ENCODE measurements at places on chromosomes 3 and 15. TPM values are rescaled to one million over a fixed set of nuclear protein-coding genes. Genes with fewer than 3 reads are reported as not detected.

DNA sequence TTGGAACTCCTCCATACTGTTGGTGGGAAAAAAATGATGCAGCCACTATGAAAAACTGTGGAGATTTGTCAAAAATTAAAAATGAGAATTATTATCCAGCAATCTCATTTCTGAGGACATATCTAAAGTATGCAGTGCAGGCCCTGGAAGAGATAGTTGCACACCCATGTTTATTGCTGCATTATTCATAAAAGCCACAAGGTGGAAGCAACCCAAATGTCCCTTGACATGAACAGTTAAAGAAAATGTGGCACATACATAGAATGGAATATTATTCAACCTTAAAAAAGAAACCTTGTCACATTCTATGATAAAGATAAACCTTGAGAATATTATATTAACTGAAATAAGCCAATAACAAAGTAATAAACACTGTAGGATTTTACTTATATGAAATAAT is 80.9 kb upstream of the ARHGEF26 start:
- no peak for DNase-seq

- DNase-seq: peak; percentile 66
Observed at GRCh38 chr3:171284308-171285075, 175.7 kb downstream of the TNIK start.

DNA sequence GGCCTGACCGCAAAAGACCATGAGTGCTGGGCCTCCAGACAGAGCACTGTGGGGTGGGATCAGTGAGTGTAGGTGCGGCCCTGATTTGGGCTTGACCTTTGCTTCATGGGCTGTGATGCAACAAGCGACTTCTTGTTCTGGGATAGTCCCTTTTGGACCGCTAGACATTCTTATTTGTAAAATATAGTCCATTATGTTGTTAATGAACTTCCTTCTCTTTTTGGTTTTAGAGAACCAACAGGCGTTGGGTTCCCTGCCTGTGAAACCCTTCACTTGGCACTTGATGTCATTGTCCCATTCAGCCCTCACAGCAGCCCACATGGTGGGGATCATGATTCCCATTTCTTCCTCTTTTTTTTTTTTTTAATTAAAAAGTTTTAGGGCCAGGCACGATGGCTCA is 15.8 kb upstream of the TRH start:
- no peak for DNase-seq

- no peak for DNase-seq
Observed at GRCh38 chr3:13194285-13195209, 121.3 kb upstream of the IQSEC1 start.

Gene LSAMP
- 1.7 TPM for total RNA-seq

Gene SH2D7
- total RNA-seq: not detected

All from right atrium auricular region (tissue), 2 donors.